Stimulated activated CD4-positive, alpha-beta T cell treated with anti-CD3 and anti-CD28 coated beads, Interleukin-2, amount 100 ng/mL, for 4 hours (primary cell): ENCODE measurements at places on chromosomes 7 and 10.

GRCh38 chr10:44755481-44755880 lies 155.7 kb upstream of the TMEM72 start:
- DNase-seq: no peak

DNA sequence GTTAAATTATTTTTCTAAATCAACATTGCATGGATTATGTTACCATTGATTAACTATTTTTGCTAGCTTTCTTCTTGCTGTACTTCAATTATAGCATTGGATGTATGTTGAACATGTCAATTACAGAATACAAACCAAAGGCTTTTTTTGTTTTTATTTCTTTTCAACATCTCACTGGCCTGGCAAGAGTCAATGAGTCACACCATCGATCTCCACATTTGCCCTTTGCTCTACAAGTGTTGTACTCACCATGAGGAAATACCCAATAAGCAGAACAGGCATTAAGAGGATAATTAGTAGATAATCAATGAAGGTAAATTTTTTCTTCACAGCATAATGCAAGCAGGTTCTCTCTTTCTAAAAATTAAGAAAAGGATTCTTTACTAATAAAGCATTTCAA lies 23.3 kb downstream of the ANKRD22 start:
- no peak for DNase-seq

- DNase-seq: no peak
These were observed 18.2 kb upstream of the CDH23 start for GRCh38 chr10:71378336-71379117.

- no peak for DNase-seq
These were observed 57.1 kb downstream of the TACR2 start for GRCh38 chr10:69359594-69359993.

DNA sequence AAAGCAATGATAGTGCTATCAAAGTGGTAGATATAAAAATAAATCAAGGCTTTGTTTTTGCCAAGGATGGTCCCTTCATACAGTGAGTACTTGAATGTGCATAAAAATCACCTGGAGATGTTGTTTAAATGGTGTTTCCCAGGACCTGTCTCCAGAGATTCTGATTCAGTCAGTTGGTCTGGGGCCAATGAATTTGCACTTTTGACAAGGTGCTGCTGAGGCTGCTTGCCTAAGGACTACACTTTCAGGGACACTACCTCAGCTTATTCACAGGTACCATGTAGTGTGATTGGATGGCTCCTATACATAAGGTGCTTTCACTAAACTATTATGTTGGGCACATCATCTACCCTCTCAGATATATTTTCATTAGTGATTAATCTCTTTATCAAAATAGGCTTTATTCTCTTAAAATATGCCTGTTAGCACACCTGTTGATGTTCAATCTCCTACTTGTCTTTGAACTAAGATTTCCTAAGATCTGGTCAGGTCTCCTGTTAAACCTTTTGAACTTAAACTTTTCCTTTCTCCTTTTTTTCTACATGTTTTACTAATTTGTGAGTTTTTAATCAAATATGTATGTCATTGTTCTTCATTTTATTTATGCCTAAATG lies 24.3 kb downstream of the CAPZA2 start:
- no peak for DNase-seq

GRCh38 chr10:6487920-6488319 lies 92.2 kb downstream of the PRKCQ start:
- DNase-seq: no peak

DNA sequence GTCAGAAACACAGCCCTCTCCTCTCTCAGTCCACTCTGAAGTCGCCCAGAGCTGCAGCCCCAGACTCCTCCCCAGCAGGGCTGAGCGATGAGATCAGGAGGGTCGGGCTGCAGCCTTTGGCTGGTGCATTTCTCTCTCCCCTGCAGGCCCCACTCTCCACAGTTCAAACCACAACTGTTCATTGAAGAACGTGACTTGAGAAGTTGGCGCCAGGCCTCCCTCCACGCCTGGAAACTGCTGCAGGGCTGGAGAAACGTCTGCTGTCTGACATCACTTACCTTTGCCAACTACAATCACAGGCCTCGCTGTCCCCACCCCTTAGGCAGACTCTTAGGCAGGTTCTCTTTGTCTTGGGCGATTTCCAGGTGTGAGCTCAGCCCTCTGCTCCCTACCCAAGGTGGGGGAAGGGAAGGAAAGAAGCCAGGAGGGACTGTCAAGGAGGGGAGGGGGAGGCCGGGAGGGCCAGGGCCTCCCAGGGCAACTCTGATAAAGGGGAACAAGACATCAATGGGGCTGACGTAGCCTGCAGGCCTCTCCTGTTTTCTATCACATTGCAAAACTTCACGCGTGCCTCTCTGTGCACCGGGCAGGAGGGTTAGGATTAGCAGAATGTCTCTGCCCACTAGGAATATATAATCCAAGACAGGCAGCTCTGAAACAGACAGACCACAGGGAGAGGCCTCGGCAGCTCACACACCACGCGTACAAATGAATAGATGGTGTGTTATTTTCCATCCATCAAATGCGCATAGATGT lies 32.7 kb downstream of the CALML5 start:
- no peak for DNase-seq

DNA sequence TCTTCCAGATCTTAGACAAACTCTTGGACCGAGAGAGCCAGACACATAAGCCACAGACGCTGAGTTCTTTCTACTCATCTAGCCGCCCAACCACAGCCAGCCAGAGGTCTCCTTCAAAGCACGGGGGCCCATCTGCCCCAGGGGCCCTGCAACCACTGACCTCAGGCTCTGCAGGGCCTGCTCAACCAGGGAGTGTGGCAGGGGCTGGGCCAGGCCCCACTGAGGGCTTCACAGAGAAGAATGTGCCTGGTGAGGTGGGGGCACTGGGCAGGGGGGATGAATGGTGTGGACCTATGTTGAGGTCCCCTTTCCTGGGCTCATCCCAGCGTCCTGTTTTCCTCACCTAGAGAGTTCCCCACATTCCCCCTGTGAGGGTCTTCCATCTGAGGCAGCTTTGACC lies 11.4 kb downstream of the ZSWIM8 start:
- no peak for DNase-seq

DNA sequence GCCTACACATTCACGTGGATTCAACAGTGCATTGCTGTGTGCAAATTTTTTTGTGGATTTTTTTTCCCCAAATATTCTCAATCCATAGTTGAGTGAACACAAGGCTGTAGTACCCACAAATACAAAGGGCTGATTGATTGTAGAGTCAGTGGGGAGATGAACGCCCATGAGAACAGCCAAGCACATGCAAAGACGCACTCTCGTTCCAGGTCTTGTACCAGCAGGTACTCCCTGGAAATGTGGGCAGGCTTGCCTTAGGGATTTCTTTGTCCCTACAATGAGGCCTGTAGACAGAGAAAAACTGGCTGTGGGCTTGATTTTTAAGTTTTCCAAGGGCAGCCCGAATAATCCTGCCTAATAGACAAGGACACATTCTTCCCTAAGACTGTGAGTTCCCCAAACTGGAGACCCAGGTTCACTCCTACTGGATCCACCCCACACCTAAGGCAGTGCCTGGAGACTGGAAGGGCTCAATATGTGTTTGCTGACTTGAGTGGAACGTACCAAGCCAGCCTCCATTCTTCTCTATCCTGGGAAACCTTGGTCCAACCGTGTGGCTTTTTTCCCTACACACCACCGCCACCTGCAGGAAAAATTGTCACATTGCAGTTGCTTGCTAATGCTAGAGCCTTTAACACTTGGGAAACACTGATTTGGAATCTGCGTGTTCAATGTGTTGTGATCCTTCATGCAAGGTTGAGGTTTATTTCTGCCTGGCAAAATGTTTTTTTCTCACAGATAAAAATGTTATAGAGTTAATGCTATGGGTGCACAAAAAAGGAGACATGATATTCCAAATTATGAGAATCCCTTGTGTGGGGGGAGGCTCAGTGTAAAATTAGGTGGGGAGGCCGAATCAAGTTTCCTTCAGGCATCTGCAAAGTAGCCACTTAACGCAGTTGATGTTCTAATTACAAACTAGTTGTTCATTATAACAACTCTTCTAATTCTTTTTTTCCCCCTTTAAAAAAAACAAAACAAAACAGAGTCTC lies 49.3 kb downstream of the PPP1R17 start:
- no peak for DNase-seq

- no peak for DNase-seq
These were observed 550.0 kb downstream of the REEP3 start for GRCh38 chr10:64071218-64071617.

DNA sequence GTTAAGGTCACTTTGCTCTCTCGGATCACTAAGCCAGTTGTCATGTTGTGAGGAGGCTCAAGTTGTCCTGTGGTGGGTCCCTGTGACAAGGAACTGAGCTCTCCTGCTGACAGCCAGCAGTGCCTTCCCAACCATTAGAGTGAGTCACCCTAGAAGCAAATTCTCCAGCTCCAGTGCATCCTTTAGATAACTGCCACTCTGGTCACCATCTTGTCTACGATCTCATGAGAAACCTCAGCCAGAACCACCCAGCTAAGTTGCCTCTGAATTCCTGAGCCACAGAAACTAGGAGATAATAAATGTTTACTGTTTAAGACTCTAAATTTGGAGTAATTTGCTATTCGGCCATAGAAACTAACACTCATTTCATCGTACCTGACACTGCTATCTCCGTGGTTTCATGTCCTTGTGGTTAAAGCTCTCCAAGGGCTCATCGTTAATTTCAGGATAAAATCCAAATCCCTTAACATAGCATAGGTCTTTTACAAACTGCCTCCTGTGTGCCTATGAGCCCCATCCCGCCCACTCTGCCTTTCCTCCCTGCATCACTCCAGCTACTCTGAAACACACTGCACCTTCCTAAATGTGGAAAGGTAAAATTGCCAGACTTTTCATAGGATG lies 56.5 kb upstream of the WIPF3 start:
- DNase-seq: no peak

GRCh38 chr7:121519548-121520521 lies 123.7 kb upstream of the FAM3C start:
- no peak for DNase-seq

DNA sequence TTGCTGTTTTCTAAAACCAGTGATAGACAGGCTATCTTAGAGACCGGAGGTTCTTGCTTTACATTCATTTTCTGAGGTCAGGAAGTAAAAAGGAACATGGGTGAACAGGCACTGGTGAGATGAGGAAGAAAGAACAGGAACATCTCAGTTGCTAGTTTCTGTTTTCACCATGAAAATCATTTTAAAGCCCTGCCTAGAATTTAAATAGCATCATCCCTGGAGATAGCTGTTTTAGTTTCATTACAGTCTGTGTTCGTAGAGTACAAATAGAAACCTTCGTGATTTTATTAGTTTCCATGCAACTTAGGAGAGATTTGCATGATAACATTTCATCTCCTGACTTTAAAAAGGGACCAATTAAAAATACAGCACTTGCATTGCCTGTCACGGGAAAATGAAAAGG lies 14.7 kb downstream of the KCNMA1 start:
- DNase-seq: no peak

DNA sequence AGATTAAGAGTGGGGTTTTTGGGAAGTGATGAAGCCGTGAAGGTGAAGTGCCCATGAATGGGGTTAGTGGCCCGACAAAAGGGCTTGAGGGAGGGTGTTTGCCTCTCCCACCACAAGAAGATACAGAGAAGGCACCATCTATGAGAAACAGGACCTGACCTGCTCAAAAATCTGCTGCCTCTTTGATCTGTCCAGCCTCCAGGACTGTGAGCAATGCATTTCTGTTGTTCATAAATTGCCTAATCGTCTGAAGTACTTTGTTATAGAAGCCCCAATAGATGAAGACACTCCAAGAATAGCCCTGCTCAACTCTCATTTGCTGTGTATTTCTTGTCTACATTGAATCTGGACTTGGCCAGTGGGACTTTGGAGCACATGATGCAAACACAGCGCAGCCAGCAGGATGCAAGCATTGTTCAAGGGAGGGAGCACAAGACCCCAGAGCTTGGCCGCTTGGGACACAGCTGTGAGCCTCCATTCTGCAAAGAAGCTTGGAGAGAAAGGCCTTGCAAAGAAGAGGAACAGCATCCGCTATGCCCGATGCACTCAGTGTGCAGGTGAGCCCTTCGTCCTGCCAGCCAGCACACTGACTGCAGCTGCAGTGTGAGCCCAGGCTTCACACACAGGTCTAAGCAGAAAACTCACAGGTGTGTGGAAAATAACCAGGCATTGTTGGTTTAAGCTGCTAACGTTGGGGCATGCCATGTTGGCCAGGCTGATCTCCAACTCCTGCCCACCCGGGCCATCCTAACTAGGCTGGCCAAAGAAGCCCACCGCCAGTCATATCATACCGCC lies 73.2 kb upstream of the KLF6 start:
- DNase-seq: no peak

DNA sequence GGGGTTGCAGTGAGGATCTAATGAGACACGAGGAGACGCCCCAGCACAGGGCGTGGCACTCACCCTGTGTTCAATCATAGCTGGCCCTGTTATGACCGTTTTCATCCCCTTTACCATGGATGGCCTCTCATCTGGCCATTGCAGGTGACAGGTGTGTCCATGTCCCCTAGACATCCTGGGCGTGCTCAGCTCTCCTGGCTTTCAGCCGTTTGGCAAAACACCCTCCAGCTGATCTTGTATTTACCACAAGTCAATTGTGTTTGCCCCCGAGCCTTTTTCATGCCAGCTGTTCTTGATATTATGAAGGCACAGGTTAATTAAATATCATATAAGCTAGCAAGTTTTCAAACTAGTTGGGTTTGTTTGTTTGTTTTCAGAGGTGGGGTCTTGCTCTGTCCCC lies 97.1 kb downstream of the CHST15 start:
- DNase-seq: no peak

DNA sequence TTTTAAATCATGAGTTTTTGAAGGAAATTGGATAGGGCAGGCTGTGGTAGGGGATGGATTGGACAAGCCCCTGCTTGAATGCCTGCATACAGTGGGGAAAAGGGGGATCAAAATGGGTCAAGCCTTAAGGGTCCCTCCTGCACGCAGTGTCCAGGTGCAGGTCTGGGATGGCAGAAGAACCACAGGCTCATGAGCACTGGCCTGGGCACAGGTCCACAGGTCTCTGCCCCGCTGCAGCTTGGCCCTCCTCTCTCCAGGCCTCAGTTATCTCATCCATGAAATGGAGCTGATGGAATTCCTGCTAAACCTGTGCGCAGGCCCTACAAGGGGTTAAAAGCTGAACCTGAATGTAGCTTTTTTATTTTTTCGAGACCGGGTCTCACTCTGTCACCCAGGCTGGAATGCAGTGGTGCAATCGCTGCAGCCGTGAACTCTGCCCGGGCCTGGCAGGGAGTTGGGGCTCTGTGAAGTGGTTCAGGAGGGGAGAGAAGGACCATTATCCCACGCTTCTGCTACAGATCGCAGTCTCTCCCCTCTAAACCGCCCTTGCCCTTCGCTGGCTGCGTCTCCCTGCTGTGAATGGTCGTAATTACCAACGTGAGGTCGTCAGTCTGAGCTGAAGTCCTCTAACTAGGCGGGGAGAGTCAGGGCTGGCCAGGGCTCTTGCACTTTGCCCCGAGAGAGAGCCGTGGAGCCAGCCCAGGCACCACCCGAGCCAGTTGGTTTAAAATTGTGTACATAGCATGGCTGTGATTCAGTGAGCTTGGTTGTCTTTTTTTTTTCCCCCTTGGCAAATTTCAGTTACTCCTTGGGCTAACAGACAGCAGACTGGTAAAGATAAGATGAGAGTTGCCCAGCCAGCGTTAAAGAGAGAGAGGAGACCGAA lies 77.5 kb upstream of the GTF2I start:
- no peak for DNase-seq
